ENCODE measurements at places on chromosomes 12 and 14. TPM values are rescaled to one million over a fixed set of nuclear protein-coding genes. Genes with fewer than 3 reads are reported as not detected.
A peak's percentile ranks its signal among the peaks of the same experiment; 100 is the strongest.

DNA sequence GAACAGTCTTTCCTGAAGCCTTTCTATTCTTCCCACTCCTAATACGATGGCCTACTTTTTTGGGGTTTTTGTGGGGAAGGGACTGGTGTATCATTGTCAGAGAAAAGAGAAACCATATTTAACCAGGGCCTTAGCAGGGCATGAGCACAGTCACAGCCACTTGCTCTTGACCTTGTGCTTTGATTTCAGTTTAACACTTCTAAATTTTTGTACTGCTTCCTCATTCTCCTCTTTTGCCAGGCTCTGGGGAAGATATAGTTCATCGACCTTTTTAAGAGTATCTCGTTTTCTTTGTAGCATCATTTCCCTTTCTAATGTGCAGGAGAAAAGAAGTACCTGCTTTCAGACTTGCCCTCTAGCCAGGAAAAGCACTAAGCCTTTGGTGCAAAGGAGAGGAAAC, 2.2 kb downstream of the ZBTB1 start:
- H3K27ac ChIP-seq, result peak overlapping the region; percentile 27
- no peak for DNase-seq
- H3K36me3 ChIP-seq, result peaks cover 56% of the 10 kb centered on the region

- DNase-seq, result no peak
- H3K27me3 ChIP-seq, result no peaks in the 10 kb centered on the region
- peaks cover 26% of the 10 kb centered on the region for H3K4me1 ChIP-seq
- H3K4me3 ChIP-seq, result no peak overlapping the region
- H3K36me3 ChIP-seq, result peaks cover 4% of the 10 kb centered on the region
- H3K27ac ChIP-seq, result no peak overlapping the region
These were observed 47.1 kb downstream of the MLXIP start for GRCh38 chr12:122125452-122126341.

GRCh38 chr14:100893760-100894159, 9.8 kb downstream of the RTL1 start:
- no peak overlapping the region for H3K27ac ChIP-seq
- H3K27me3 ChIP-seq, result no peaks in the 10 kb centered on the region
- DNase-seq, result no peak
- H3K4me1 ChIP-seq, result peaks cover 10% of the 10 kb centered on the region
- H3K4me3 ChIP-seq, result no peak overlapping the region

GRCh38 chr12:53870117-53870516, 68.5 kb upstream of the HOXC13 start:
- no peak for DNase-seq
- H3K4me1 ChIP-seq, result peaks cover 32% of the 10 kb centered on the region
- no peak overlapping the region for H3K27ac ChIP-seq
- peaks cover 6% of the 10 kb centered on the region for H3K36me3 ChIP-seq

GRCh38 chr14:99517643-99518381, 36.6 kb downstream of the CCNK start:
- peaks cover 12% of the 10 kb centered on the region for H3K36me3 ChIP-seq
- H3K4me1 ChIP-seq, result no peaks in the 10 kb centered on the region
- DNase-seq, result no peak

GRCh38 chr12:58502841-58503240, 417.5 kb downstream of the LRIG3 start:
- no peaks in the 10 kb centered on the region for H3K36me3 ChIP-seq
- peaks cover 24% of the 10 kb centered on the region for H3K4me1 ChIP-seq
- no peak overlapping the region for H3K27ac ChIP-seq

Gene CEBPE
- total RNA-seq, result not detected

DNA sequence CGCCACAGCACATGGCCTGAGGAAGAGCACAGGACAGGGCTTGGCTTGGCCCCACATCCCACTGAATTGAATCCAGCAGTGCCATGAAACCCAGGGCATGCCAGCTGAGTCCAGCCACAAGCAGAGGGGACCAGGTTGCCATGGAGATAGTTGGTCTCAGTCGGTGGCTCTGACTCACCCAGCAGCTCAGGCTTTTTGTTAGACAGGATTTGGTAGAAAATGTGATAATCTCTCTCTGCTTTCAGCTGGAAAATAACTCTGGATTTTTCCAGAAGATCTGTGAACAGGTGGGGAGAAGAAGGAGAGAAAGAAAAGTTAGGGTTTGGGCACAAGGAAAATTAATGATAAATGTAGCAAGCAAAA, 4.8 kb downstream of the MYH7 start:
- H3K27ac ChIP-seq, result no peak overlapping the region
- H3K4me3 ChIP-seq, result no peak overlapping the region
- H3K4me1 ChIP-seq, result no peaks in the 10 kb centered on the region
- DNase-seq, result no peak
- no peaks in the 10 kb centered on the region for H3K36me3 ChIP-seq
- H3K27me3 ChIP-seq, result peaks cover 63% of the 10 kb centered on the region

DNA sequence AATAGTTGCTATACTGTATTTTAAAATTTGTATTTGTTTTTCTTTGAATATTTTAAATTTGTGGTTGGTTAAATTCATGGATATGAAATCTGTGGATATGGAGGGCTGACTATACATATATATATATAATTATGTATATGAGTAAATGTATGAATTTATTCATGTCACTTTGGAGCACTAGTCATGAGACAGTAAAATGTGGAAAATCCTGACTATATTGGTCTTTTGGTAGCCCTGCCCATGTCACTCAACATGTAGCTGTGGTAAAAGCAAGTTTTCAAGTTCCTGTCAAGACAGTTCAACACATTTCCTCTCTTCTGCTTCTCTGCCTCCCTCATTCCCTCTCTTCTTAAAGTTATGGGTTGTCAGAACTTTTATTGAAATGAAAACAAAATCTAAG, 17.3 kb upstream of the C12orf71 start:
- no peak for DNase-seq
- H3K27me3 ChIP-seq, result no peaks in the 10 kb centered on the region
- no peak overlapping the region for H3K27ac ChIP-seq
- H3K4me1 ChIP-seq, result no peaks in the 10 kb centered on the region

- H3K27ac ChIP-seq, result no peak overlapping the region
- H3K36me3 ChIP-seq, result peaks cover 10% of the 10 kb centered on the region
- no peak overlapping the region for H3K4me3 ChIP-seq
- DNase-seq, result no peak
- H3K4me1 ChIP-seq, result peaks cover 14% of the 10 kb centered on the region
These were observed 36.8 kb downstream of the ANKRD9 start for GRCh38 chr14:102472791-102473150.

Gene PTPRQ
- total RNA-seq, result not detected

Gene LRRC10
- not detected for total RNA-seq

Gene PUS7L
- 10.2 TPM for total RNA-seq

DNA sequence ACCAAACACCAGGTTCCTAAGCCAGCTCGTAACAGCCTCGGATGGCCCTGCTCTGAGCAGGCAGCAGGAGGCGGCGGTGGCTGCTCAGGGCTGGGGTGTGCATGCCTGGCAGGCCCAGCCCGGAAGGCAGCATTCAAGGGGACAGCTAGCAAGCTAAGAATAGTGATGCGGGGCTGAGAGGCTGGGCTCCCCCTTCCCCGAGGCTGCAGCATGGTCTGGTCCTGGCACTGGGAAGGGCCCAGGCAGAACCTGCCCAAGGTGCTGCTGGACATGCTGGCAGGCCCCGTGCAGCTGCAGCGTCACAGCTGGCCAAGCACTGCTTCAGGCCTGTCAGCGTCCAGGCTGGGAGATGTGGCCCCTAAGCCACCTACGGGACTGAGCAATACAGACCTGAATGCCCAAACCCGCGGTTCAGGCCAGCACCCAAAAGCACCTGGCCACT, 26.4 kb upstream of the NUDT14 start:
- no peaks in the 10 kb centered on the region for H3K27me3 ChIP-seq
- no peak overlapping the region for H3K27ac ChIP-seq
- no peak overlapping the region for H3K4me3 ChIP-seq
- peaks cover 7% of the 10 kb centered on the region for H3K4me1 ChIP-seq
- no peak for DNase-seq
- peaks cover 9% of the 10 kb centered on the region for H3K36me3 ChIP-seq

Gene SRRM4
- total RNA-seq, result not detected

GRCh38 chr12:70854881-70855568, 65.5 kb downstream of the PTPRR start:
- no peaks in the 10 kb centered on the region for H3K27me3 ChIP-seq
- H3K27ac ChIP-seq, result no peak overlapping the region
- no peaks in the 10 kb centered on the region for H3K36me3 ChIP-seq
- no peak overlapping the region for H3K4me3 ChIP-seq
- no peaks in the 10 kb centered on the region for H3K4me1 ChIP-seq

- H3K36me3 ChIP-seq, result peaks cover 14% of the 10 kb centered on the region
- DNase-seq, result no peak
- H3K4me3 ChIP-seq, result peak overlapping the region; percentile 38
- H3K27me3 ChIP-seq, result no peaks in the 10 kb centered on the region
These were observed 70.6 kb downstream of the SYNE2 start for GRCh38 chr14:63923422-63923752.

DNA sequence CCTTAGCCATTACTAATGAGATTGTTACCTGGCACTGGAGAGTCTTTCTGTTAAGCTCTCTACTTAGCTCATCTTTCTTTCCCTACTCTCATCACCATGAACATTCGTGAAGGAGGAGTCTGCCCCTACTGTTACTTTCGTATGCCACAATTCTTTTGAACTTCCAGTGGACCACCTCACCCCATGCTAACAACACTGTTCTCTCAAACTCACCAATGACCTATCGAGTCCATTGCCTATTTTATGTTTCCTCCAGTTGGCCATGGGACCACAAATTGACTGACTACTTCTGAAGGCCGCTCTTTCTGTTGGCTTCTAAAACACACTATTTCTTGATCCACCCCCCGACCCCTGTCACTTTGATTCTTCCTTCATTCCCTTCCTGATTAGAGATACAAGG, 192.4 kb upstream of the GZMB start:
- H3K36me3 ChIP-seq, result no peaks in the 10 kb centered on the region
- no peak overlapping the region for H3K27ac ChIP-seq
- no peak for DNase-seq
- H3K4me3 ChIP-seq, result no peak overlapping the region
- H3K27me3 ChIP-seq, result no peaks in the 10 kb centered on the region

DNA sequence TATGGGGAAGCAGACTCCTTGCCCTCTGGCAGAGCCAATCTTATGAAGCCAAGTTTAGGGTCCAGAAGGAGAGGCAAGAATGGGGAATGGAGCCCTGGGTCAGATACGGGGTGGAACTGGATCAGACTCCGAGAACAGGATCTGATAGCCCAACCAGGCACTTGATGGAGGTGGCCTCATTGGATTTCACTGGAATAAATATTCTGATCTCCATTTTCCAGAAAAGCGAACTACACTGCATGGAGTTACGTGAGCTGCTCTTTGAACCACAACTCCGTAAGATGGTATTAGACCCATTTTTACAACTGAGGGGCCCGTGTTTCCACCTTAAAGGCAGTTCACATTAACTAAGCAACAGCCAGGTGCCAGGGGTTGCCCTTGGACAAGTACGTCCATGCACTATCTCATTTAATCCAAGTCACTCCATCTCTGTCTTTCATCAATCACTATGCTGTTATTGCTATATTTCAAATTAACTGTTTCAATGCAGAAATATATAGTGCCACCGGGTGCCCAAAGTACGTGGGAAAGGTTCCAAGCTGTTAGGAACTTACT, 155.2 kb downstream of the BCL11B start:
- H3K36me3 ChIP-seq, result no peaks in the 10 kb centered on the region
- H3K27ac ChIP-seq, result no peak overlapping the region
- no peak for DNase-seq
- H3K4me1 ChIP-seq, result no peaks in the 10 kb centered on the region
- peaks cover 39% of the 10 kb centered on the region for H3K27me3 ChIP-seq

DNA sequence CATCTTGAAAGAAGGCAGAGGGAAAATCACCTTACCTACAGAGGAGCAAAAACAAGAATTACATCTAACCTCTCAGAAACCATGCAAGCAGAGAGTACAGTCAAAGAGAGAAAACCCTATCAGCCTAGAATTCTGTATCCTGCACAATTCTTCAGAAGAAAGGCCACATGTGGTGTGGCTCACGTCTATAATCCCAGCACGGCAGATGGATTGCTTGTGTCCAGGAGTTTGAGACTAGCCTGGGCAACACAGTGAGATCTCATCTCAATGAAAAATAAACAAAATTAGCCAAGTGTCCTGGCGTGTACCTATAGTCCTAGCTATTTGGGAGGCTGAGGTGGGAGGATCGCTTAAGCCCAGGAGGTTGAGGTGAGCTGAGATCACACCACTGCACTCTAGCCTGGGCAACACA, 48.2 kb downstream of the ATF7 start:
- no peak for DNase-seq
- H3K4me3 ChIP-seq, result no peak overlapping the region
- H3K27ac ChIP-seq, result no peak overlapping the region
- H3K36me3 ChIP-seq, result peaks cover 4% of the 10 kb centered on the region

Gene ARHGEF25
- 2.2 TPM for total RNA-seq

Gene VTI1B
- total RNA-seq, result 75.5 TPM

Gene RNF31
- 103 TPM for total RNA-seq

Gene RGS6
- total RNA-seq, result not detected

Gene G2E3
- 27.7 TPM for total RNA-seq

- no peak for DNase-seq
- no peak overlapping the region for H3K4me3 ChIP-seq
- H3K27me3 ChIP-seq, result peaks cover 45% of the 10 kb centered on the region
- H3K27ac ChIP-seq, result no peak overlapping the region
These were observed 99.9 kb downstream of the NINJ2 start for GRCh38 chr12:563250-563781.

DNA sequence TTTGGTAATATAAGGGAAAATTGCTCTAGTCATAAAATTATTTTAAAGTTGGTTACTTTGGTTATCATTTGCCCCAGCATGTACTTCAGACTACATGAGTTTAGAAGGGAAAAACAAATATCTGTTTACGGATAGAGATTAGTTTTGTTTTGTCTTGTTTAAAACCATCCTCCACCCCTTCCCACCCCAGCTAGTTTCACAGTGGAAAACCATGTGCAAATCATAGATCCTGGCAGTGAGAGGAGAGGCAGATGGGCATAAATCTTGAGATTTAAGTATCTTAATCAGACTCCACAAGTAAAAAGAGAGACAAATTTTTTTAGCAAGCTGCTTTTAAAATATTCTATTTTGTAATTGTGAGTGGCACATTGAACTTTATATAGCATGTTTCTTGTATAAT, 424.7 kb downstream of the TMEM117 start:
- H3K27ac ChIP-seq, result no peak overlapping the region
- DNase-seq, result no peak
- H3K4me3 ChIP-seq, result no peak overlapping the region
- no peaks in the 10 kb centered on the region for H3K36me3 ChIP-seq
- no peaks in the 10 kb centered on the region for H3K4me1 ChIP-seq

Gene KRT3
- total RNA-seq, result not detected

DNA sequence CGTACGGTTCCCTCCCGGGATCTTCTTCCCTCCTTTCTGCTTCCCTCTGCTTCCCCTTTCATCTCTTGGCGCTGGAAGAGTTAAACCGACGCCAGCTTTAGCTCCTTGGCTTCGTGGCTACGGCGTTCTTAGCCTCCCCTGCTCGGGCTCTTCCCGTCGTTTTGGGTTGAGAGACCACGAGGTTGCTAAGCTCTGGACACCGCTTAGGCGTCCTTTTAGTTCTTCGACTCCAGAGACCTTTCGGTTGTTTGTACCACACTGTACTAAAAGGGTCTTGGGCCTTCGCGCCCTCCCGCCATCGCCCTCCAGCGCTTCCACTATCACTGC, 545 bp downstream of the CPSF2 start:
- peaks cover 43% of the 10 kb centered on the region for H3K36me3 ChIP-seq
- H3K4me1 ChIP-seq, result peaks cover 28% of the 10 kb centered on the region
- peak overlapping the region; percentile 98 for H3K27ac ChIP-seq
- DNase-seq, result no peak
- no peaks in the 10 kb centered on the region for H3K27me3 ChIP-seq

GRCh38 chr12:55965240-55965639, 602 bp downstream of the PMEL start:
- no peaks in the 10 kb centered on the region for H3K27me3 ChIP-seq
- no peak for DNase-seq
- no peak overlapping the region for H3K4me3 ChIP-seq
- H3K4me1 ChIP-seq, result peaks cover 24% of the 10 kb centered on the region
- peaks cover 22% of the 10 kb centered on the region for H3K36me3 ChIP-seq

Gene ACRBP
- total RNA-seq, result 4.1 TPM
